ENCODE measurements at places on chromosomes 11 and 22.

GRCh38 chr11:27394781-27395228 is 31.8 kb upstream of the CCDC34 start:
- DNase-seq = no peak

DNA sequence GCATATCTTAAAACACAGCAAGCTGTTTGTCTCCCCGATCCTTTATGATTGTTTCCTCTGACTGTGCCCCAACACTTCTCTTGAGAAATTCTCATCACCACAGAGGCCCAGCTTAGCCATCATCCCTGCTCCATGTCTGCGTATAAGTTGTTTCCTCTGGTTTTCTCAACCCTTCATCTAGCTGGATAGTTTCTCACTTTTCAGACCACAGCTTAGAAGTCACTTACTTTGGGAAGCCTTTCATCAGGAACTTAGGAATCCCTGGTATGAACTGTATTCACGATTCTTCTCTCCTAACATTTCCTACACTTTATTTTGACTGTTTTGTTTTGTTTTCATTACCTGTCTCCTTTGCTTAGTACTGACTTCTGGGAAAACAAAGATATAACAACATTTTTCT is 295.2 kb downstream of the GUCY1A2 start:
- DNase-seq = no peak

- no peak for DNase-seq
These were observed 1075.3 kb downstream of the TBC1D22A start for GRCh38 chr22:47837703-47838102.

DNA sequence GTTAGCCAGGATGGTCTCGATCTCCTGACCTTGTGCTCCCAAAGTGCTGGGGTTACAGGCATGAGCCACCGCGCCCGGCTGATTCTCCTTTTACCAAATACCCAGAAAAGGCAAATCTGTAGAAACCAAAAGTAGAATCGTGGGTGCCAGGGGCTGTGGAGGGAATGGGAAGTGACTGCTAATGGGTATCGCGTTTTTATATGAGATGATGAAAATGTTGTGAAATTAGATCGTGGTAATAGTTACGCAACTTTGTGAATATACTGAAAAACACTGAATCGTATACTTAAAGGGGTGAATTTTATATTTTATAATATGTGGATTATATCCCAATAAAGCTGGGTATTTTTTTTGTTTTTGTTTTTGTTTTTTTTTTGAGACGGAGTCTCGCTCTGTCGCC is 48.2 kb upstream of the CREB3L1 start:
- no peak for DNase-seq

GRCh38 chr22:42074846-42075676 is 1.0 kb downstream of the PHETA2 start:
- no peak for DNase-seq

DNA sequence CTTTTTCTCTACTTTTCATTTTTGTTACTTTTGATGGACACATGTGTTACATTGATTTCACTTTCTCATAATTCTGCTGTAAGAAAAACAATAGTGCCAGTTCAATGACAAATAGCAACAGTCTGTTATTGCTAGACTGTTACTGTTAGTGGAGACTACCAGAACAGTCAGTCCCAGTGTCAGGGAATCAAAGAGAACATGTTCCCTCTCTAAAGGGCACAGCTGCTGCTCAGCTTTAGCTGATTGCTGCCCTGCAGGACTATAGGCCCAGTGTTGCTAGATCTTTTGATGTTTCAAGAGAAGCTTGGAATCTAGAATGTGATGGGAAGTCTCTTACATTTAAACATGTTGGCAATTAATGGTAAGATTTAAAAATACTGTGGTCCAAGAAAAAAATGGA is 3.4 kb downstream of the BIRC3 start:
- no peak for DNase-seq

DNA sequence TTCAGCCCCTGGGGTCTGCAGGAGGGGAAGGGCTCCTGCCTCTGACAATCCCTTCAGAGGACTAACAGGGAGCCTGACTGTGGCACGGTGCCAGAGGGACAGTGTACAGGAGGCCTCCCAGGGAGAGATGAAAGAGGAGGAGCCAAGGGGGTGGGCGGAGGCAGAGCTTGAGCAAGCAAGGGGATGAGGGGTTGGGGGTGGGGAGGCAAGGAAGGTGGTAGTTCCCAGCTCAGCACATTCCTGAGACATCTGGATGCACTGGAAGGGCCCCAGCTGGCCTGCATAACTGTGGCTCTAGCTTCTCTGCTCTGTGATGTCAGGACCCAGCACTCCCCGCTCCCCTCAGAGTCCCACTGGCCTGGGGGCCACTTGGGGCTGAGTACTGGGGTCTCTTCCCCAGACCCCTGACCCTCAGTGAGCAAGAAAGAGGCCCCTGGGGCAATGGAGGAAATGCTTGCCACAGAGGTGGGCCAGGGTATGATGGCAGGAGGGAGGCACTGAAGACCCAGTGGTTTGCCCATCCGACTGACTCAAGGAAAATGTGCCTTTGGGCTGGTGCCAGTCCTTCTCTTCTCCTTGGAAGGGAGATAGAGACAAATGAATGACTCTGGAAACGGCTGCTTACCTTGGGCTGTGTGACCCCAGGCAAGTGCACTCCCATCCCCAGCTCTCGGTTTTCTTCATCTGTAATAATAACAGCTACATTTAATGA is 13.3 kb downstream of the CREB3L1 start:
- DNase-seq = peak; percentile 86

DNA sequence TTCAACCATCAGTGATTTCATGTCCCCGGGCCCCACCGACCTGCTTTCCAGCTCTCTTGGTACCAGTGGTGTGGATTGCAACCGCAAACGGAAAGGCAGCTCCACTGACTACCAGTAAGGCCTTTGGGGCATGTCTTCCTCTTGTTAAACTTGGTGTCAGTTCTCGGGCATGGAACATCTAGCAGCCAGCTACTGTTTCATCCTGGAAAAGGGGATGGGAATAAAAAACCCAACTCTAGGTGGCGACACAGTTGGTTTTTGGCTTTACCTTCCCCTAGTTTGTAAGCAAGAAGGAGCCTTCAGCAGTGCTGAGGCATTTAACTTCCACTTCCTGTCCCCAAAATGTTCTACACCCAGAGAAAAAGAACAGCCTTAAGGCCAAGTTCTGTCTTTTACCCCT is 76.7 kb downstream of the BMAL1 start:
- DNase-seq = no peak

DNA sequence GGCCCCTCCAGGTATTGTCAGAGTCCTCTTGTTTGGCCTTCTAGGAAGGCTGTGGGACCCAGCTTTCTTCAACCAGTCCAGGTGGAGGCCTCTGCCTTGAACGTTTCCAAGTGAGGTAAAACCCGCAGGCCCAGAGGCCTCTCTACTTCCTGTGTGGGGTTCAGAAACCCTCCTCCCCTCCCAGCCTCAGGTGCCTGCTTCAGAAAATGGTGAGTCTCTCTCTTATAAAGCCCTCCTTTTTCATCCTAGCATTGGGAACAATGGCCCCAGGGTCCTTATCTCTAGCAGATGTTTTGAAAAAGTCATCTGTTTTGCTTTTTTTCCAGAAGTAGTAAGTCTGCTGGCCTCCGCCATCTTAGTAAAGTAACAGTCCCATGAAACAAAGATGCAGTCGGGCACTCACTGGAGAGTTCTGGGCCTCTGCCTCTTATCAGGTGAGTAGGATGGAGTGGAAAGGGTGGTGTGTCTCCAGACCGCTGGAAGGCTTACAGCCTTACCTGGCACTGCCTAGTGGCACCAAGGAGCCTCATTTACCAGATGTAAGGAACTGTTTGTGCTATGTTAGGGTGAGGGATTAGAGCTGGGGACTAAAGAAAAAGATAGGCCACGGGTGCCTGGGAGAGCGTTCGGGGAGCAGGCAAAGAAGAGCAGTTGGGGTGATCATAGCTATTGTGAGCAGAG is at the start of gene CD3E:
CD3E (plus strand) TSS at position 163 of the 681 bp plus-strand sequence; CDS start at position 386, 223 bp downstream.
- no peak for DNase-seq

DNA sequence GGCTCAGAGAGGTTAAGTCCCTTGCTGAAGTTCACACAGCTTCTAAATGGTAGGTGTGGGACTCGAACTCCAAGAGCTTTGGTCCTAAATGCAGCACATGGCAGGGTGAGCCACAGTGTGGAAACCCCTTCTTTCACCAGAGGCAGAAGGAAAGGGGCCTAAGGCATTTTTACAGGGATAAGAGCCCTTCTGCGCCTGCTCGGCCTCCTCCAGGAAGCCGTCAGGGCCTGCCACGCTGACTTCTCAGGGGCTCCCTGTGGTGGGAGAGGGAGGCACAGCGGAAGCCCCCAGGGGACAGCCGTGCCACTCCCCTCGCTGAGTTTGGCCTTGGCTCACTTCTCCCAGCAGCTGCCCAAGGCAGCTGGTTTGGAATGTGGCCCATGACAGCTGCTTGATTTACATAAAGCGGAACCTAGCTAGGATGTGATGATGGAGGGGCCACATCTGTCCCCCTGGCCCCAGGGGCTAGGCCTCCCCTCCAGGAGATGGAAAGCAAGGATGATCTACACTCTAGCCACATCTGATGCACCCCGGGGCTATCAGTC is 35.4 kb downstream of the CD82 start:
- DNase-seq = no peak

DNA sequence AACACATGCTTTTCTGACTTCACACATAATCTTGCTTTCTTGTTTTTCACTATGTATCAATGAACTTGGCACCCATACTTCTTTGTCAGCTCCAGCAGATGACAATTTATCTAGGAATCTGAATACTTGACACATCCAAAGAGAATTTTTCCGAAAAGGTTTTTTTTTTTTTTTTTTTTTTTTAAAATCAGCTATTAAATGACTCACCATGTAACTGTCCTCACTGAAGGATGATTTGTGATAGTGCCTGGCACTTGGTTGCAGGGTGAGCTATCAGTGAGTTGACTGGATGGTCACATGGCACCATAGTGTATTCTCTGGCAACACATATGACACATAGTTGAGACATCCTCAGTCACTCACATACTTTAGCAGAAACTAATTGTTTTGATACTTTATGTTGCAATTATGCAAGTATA is 133.4 kb upstream of the E2F8 start:
- DNase-seq = no peak

DNA sequence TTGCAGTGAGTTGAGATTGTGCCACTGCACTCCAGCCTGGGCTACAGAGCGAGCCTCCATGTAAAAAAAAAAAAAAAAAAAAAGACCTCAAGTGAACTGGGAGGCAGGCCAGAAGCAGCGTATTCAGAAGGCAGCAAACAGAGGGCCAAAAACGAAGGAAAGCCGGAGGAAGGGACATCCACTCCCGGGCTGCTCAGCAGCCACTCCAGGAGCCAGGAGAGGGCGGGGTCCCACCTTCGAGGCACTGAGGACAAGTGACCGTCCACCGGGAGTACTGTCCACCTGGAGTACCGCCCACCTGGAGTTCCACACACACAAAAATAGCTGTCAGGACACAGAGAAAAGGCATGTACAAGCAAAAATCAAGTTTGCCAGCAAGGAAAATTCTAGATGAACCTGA is 5.5 kb downstream of the TOLLIP start:
- DNase-seq = no peak

DNA sequence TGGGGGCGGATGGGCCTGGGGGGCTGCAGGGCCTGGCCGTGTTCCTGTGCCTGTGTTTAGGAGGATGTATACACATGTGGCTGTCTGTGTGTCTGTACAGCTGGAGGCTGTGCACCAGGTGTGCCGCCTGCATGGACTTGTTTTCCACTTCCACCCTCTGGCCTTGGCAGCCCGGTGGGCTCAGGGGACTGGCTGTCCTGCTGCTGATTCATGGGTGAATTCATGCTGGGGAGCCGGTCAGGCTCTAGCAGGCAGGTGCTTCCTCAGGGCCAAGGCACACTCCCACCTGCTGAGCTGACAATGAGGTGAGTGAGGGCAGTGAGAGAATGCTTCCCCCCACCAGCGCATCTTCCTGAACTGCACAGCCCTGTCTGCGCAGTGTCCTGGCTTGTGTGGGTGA is 88.4 kb downstream of the CCDC81 start:
- no peak for DNase-seq

- DNase-seq = no peak
These were observed 2.4 kb downstream of the LARGE1 start for GRCh38 chr22:33917744-33918406.

DNA sequence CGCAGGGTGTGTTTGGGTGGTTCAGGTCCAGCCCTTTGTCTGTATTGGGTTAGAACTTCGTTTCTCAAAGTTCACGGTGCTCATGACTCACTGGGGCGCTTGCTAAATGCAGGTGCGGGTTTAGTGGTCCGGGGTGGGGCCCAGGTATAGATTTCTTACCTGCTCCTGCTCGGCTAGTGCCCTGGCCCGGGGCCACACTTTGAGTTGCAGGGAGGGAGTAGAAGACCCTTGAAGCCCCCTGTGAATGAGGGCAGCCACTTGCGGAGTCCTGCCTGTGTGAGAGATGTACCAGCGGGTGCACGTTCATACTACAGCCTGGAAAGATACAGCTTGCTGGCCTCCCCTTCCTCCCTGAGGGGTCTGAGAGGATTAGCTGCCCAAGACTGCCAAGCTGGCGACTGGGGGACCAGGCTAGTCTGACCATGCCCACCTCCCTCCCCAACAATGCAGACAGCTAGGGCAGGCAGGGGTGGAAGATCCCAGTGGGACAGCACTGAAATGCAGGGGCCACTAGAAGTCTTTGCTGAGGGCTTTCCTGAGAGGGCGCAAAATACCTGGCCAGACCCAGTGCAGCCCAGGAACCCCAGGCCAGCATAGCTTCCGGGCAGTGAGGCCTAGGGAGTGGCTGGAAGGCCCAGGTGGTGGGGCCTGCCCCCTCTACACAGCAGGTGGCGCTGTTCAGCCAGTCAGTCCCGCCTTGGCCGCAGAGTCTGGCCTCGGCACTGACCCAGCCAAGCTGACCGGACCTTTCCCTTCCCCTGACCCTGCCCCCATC is 5.1 kb upstream of the MYRF start:
- no peak for DNase-seq

DNA sequence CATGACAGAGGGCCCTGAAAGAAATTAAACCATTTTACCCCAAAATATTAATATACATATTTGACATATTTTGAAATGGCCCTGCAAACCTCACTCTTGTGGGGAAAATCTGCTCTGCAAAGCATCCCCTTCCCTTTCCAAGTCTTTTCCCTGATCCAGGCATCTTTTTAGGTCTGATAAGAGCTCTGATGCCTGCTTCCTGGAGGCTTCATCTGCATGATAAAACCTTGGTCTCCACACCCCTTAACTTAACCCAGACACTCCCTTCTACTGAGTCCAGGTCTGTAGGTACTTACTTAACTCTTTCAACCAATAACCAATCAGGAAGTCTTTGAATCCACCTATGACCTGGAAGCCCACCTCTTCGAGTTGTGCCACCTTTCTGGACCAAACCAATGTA is 1.8 kb upstream of the LGALS12 start:
- DNase-seq = no peak

- DNase-seq = no peak
These were observed 43.6 kb upstream of the PRR5 start for GRCh38 chr22:44658311-44658953.

- no peak for DNase-seq
These were observed 3.0 kb upstream of the CHEK1 start for GRCh38 chr11:125621995-125622394.

Data from right renal cortex interstitium (tissue), 3 donors.